ENCODE measurements at places on chromosomes 1 and 21.

- DNase-seq = no peak
Measured at GRCh38 chr1:50620680-50621329, 197.6 kb upstream of the DMRTA2 start.

- DNase-seq = no peak
Measured at GRCh38 chr1:227758366-227758765, 23.1 kb downstream of the SNAP47 start.

DNA sequence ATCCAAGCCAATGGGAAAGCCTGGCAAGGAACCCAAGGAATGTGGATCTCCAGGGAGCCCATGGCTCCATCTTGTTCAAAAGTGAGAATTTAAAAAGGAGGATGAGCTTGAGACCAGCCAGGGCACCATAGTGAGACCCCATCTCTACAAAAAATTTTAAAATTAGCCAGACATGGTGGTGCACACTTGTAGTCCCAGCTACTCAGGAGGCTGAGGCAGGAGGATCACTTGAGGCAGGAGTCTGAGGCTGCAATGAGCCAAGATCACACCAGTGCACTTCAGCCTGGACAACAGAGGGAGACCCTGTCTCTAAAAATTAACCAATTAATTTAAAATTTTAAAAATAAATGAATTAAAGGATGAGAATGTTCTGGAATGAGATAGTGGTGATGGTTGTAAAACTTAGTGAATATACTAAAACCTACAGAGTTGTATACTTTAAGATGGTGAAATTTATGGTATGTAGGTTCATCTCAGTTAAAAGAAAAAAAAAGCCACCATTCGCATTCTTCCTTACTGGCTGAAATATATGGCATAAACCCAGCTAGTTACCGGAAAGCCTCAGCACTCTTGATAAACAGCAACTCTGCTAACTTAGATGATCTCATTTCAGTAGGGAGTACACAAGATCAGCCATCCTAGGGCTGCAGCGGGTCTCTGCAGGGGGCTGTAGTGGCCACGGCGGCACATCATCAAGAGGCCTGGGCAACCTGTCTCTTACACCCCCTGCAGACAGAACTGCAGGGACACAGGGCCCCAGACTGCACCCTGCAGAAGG lies 48.3 kb upstream of the H6PD start:
- no peak for DNase-seq

- DNase-seq = no peak
Measured at GRCh38 chr1:98931128-98931835, 73.4 kb downstream of the PLPPR5 start.

DNA sequence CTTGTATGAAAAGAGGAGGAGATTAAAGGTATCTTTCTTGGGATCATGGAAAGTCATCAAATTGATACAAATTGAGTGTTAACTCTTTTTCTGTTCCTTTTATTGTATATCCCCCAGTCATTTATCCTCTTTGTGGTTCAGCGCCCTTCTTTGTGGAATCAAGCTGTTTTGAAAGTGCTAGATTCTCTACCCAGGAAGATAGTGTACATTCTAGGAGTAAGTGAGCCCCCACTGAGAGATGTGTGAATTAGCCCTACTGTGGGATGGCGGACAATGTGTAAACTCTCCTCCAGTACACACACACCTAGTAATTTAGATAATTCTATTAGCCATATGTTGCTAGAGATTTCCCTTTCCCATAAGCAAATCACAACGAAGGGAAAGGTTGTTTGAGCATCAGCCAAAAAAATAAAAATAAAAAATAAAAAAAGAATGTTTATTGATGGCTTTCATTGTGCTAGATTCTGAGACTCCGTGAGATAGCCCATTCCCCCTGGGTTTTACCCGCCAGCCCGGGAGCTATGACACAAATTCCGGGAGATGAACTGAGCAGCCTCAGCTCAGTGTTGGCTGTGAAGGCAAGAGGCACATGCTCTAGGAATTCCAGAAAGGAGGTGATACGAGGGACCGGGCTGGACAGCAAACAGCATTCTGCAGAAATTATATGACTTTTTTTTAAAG lies 378.4 kb upstream of the RUNX1 start:
- no peak for DNase-seq

GRCh38 chr1:168803806-168804510 lies 75.0 kb upstream of the DPT start:
- no peak for DNase-seq

- no peak for DNase-seq
Measured at GRCh38 chr21:15065392-15066122, 757 bp upstream of the NRIP1 start.

DNA sequence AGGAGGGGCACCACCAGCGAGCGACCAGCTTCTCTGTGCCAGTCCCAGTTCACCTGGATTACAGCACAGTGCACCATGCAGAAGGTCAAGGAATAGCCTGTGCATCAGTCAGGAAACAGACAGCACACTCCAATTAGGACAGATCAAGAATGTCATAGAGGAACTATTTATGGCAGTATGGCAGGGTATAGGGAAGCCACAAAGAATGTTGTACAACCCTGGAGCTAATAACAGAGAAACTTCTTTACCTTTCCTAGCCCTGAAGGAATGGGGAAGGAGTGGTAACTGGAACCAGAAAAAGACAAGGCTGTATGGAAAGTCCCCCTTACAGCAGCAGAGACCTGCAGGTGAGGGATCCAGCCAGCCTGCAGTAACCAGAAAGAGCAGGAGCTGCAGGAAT lies 87.8 kb upstream of the USP24 start:
- DNase-seq = no peak

GRCh38 chr1:188652678-188653077 lies 1823.9 kb downstream of the PLA2G4A start:
- no peak for DNase-seq

DNA sequence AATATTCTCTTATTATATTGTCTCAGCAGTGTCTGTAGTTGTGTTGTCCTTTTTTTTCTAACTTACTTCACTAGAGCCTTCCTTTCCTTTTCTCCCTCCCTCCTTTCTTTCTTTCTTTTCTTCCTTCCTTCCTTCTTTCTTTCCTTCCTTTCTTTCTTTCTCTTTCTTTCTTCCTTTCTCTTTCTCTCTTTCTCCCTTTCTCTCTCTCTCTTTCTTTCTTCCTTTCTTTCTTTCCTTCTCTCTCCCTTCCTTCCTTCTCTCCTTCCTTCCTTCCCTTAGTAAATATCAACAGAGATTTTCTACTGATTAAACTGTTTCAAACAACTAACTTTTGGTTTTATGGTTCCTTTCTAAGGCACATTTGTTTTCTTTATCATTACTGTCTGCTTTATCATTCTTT lies 43.1 kb upstream of the PGBD5 start:
- DNase-seq = no peak

DNA sequence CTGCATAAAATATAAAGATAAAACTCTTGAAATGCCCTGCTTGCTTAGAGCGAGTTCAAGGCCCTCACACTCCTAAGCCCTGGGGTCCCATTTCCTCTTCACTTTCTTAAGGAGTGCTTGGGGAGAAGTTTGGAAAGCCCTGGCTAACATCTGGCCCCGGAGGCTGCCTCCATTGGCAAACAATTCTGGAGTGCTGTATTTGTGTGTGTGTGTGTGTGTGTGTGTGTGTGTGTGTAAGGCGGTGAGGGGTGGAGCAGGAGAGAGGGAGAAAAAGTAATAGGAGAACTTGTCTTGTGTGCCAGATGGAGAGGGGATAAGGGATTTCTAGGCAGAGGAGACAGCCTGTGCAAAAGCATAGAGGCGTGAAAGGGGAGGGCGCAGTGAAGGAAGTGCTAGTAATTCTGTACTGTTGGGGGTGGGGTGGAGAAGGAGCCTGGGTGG lies 578 bp upstream of the TRIM62 start:
- no peak for DNase-seq

DNA sequence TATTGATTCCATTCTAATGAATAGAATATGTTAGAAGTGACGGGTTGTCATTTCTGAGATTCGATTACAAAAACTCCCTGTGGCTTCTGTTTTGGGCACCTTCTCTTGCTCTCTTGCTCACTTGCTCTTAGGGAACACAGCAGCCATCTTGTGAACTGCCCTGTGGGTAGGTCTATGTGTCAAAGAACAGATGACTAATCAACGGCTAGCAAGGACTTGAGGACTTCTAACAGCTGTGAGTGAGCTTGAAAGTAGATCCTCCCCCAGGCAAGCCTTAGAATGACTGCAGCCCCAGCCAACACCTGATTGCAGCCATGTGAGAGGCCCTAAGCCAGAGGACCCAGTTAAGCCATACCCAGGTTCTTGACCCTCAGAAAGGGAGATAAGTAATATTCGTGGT lies 49.3 kb downstream of the AZIN2 start:
- no peak for DNase-seq

DNA sequence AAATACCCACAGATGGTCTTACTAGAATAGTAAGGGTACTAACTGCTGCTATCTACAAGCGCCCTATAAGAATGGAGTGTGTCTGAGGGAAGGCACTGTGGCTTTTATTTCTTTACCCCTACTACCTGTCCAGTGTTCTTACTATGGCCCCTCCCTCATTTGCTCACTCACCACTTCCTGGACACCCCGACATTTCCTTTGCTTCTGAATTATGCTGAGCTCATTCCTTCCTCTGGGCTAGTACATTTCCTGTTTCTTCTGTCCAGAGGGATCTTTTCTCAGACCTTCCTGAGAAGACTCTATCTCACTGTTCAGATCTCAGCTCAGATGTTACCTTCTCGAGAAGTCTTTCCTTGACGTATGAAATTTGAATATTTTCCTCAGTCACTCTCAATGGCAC lies 192.1 kb upstream of the DAB1 start:
- DNase-seq = no peak

GRCh38 chr1:227260433-227260832 lies 57.9 kb downstream of the CDC42BPA start:
- no peak for DNase-seq

- DNase-seq = peak; percentile 76
Measured at GRCh38 chr1:226547754-226548191, 791 bp upstream of the STUM start.

- no peak for DNase-seq
Measured at GRCh38 chr1:239189998-239190512, 196.3 kb upstream of the CHRM3 start.

DNA sequence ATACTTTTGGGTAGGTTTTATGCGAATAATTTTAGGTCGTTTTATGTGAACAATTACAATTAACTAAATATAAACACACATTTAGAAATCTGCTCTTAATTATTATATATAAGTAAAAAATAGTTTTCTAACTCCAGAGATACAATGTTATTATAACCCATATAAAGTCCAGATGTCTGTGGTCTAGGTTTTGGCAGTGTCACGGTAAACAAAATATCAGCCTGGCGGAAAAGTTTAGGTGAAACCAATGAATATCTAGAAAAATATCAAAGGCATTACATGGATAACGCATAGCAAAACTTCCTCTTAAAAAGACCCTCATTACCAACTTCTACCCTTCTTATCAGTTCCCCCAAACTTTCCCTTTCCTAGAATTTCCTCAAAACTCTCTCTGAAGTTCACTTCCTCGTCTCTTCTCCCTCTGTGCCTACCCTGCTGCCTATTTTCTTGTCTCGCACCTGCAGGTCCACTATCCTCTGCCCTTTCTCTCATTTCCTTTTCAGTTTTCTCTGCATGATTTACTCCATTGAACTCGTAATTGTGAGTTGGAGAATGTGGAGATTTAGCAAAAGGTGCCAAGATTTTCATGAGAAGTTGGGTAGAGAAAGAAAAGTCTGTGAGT lies 21.8 kb downstream of the VTCN1 start:
- DNase-seq = no peak

DNA sequence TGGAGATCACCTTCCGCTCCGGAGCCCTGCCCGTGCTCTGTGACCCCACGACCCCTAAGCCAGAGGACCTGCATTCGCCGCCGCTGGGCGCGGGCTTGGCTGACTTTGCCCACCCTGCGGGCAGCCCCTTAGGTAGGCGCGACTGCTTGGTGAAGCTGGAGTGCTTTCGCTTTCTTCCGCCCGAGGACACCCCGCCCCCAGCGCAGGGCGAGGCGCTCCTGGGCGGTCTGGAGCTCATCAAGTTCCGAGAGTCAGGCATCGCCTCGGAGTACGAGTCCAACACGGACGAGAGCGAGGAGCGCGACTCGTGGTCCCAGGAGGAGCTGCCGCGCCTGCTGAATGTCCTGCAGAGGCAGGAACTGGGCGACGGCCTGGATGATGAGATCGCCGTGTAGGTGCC lies 9.6 kb downstream of the SPATA46 start:
- no peak for DNase-seq

GRCh38 chr1:83508485-83509151 lies 490.3 kb downstream of the TTLL7 start:
- DNase-seq = peak; percentile 23

- no peak for DNase-seq
Measured at GRCh38 chr1:235954306-235955283, 87.9 kb upstream of the LYST start.

DNA sequence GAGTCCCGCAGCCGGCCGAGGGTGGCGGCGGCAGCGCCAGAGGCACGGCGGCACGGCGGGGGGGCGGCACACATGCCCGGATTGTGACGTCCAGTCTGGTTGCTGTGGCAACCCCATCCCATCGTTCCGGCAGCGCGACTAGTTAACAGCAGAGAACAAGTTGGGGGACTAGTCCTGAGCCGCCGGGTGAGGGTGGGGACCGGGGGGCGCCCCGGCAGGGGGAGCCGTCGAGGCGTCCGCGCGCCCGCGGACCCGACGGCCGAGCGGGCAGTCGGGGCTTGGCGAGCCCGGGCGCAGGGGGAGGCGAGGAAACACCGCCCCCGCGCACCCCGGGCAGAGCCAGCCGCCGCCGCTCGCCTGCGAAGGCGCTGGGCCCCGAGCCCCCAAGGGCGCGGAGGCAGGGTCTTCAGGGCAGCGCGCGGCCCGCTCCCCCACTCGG lies at the start of gene CHD5:
Gene CHD5, minus strand, starts transcription at position 54 of the 439 bp plus-strand sequence. CDS start 298 bp downstream, outside the sequence.
- no peak for DNase-seq

DNA sequence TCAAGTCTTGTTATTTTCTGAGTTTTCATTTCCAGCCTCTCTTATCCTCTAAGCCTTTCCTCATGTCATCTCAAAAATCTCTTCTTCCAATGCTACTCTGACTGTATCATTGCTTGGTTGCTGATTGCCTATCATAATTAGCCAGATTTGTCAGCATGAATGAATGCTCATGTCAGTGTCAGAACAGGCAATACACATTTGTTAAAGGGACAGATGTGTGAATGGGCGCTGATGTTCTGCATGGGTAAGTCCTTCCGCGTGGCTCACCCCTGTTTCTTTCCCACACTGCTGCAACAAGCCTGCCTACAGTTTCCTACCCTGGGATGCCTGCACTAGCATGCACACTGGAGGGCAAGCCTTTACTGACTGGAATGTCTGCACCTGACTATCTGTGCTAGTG lies 100.6 kb downstream of the RHOU start:
- no peak for DNase-seq

GRCh38 chr1:2443277-2444137 lies 31.1 kb upstream of the PEX10 start:
- DNase-seq = no peak

DNA sequence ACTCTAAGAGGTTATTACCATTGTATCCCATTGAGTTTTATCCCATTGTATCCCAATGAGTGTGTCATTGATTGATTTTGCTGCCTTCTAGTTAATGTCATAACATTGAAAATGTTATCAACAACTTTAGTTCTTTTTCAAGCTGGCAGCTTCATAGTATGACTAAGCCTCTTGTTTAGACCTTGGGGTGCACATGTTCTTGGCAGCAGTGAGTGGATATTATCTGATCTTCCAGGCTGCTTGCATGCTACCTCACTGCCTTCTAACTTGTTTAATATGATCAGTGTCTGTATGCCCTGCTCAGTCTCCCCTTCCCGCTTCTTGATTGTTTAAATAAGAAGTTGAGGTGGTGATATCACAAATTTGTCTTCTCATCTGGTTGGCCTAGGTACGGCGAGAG lies 24.6 kb downstream of the NTPCR start:
- DNase-seq = no peak
